MCF 10A (cell line): ENCODE measurements at places on chromosomes 7 and 10.

- peaks cover 13% of the 10 kb centered on the region for H3K4me1 ChIP-seq
- H3K4me3 ChIP-seq: no peak overlapping the region
- H3K36me3 ChIP-seq: no peaks in the 10 kb centered on the region
- no peak for DNase-seq
These were observed 646.2 kb downstream of the IPMK start for GRCh38 chr10:57621466-57621865.

GRCh38 chr7:108051454-108051853, 48.5 kb upstream of the LAMB1 start:
- H3K27me3 ChIP-seq: no peaks in the 10 kb centered on the region
- H3K36me3 ChIP-seq: no peaks in the 10 kb centered on the region
- no peak overlapping the region for H3K4me3 ChIP-seq

- H3K36me3 ChIP-seq: no peaks in the 10 kb centered on the region
- no peaks in the 10 kb centered on the region for H3K27me3 ChIP-seq
- DNase-seq: no peak
- H3K4me1 ChIP-seq: no peaks in the 10 kb centered on the region
These were observed 25.4 kb upstream of the LRGUK start for GRCh38 chr7:134101716-134102115.

GRCh38 chr7:152120210-152120609, 94.7 kb downstream of the GALNT11 start:
- H3K36me3 ChIP-seq: peaks cover 78% of the 10 kb centered on the region
- no peak overlapping the region for H3K27ac ChIP-seq

GRCh38 chr7:125195156-125195555, 265.5 kb upstream of the POT1 start:
- peak overlapping the region; percentile 75 for H3K27ac ChIP-seq
- peaks cover 5% of the 10 kb centered on the region for H3K4me1 ChIP-seq
- no peak for DNase-seq
- no peaks in the 10 kb centered on the region for H3K27me3 ChIP-seq
- no peaks in the 10 kb centered on the region for H3K36me3 ChIP-seq

GRCh38 chr7:24725554-24726241, 31.6 kb downstream of the GSDME start:
- no peak for DNase-seq
- no peaks in the 10 kb centered on the region for H3K27me3 ChIP-seq
- H3K4me3 ChIP-seq: no peak overlapping the region
- peaks cover 11% of the 10 kb centered on the region for H3K36me3 ChIP-seq
